ENCODE measurements at places on chromosomes 7 and 10.

DNA sequence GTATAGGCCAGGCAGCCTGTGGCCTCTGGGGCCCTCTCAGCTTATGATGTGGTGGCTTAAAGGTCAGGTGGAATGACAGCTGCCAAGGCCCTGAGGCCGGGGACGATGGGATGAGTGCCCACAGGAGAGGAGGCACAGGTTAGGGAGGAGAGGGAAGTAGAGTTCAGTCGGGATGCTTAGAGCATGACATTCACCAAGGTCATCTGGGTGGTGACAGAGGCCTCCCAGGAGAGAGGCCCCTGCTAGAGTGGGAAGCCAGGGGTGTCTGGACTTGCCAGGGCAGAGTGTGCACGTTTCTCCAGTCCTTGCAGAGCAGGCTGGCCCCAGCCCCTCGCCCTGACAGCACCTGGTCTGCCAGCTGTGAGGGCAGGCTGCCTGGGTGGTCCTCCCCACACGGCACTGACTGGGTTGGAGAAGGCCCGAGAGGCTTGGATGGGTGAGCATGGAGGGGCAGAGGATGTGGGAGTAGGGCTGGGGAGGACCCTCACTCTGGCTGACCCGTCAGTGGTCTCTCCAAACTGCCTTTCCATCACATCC lies 1.5 kb downstream of the CALHM1 start:
- no peaks in the 10 kb centered on the region for H3K36me3 ChIP-seq
- H3K27me3 ChIP-seq = no peaks in the 10 kb centered on the region
- no peak for DNase-seq

GRCh38 chr7:102814025-102814471 lies 65.2 kb downstream of the FAM185A start:
- H3K36me3 ChIP-seq = no peaks in the 10 kb centered on the region
- H3K27ac ChIP-seq = no peak overlapping the region
- H3K4me3 ChIP-seq = no peak overlapping the region
- peaks cover 5% of the 10 kb centered on the region for H3K4me1 ChIP-seq
- peak; percentile 52 for DNase-seq
- no peaks in the 10 kb centered on the region for H3K27me3 ChIP-seq

- H3K4me3 ChIP-seq = no peak overlapping the region
- no peak overlapping the region for H3K27ac ChIP-seq
- no peaks in the 10 kb centered on the region for H3K36me3 ChIP-seq
- no peaks in the 10 kb centered on the region for H3K27me3 ChIP-seq
- no peak for DNase-seq
Observed at GRCh38 chr7:26988836-26989374, 106.9 kb downstream of the HOXA1 start.

DNA sequence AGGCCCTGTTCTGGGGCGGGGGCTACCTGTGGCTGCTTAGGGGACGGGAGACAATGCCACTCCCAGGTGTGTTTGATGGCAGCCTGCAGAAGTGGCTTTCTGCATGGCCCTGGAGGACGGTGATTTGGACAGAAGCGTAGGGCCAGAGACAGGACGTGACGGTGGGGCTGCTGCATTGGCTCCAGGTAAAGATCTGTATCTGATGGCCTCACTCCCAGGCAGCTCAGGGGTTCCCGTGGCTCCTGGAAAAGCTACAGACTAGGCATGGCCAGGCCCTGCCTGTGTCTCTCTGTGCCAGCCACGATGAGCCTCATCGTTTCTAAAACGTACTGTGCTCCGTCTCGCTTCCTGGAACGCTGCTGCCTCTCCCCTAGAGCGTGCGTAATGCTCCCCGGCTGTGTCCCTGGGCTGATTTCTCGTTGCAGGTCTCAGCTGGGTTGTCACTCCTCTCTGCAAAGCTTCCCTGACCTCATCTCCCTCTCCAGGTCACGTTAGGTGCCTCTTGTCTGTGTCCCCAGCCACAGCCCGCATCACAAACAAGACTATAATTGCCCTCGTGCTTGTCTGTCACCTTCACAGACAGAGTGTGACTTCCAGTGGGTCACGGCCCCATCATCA lies 12.6 kb downstream of the GTF2IRD1 start:
- H3K4me1 ChIP-seq = peaks cover 7% of the 10 kb centered on the region
- H3K27ac ChIP-seq = no peak overlapping the region
- H3K4me3 ChIP-seq = no peak overlapping the region

DNA sequence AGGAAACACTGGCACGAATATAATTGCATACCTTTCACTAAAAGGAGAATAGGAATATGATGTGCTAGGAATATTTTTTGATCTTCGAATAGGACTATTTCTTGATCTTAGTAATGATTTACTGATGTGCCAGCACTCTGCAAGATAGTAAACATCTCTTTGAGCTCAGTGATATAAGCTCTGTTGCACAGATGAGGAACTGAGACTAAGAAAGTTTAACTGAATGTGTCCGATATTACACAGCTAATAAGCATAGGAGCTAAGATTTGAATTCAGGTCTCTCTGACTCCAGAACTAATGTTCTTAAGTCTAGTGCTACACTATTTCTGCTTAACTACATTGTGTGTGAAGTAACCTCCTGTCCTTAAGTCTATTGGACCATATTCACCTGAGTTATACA lies 98.4 kb upstream of the PTPRZ1 start:
- no peak overlapping the region for H3K27ac ChIP-seq
- H3K4me1 ChIP-seq = no peaks in the 10 kb centered on the region
- H3K27me3 ChIP-seq = no peaks in the 10 kb centered on the region

DNA sequence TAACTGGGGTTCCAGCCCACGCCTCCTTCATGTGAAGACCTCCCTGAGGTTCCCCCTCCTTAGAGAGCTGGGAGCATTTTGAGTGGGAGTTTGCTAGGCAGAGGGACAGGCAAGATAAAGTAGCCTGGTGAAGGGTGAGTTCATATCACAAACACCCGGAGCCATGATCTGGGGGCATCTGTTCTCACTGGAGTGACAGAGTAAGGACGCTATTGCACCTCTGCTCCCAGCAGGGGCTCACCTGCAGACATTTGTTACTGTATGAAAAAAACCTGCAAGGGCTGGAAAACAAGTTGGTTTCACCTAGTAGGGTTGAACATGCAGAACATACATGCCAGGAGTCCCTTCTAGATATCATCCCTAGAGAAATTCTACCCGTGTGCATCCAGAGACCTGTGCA lies 88.4 kb downstream of the CARD11 start:
- no peak for DNase-seq
- H3K4me1 ChIP-seq = peaks cover 34% of the 10 kb centered on the region
- H3K36me3 ChIP-seq = peaks cover 73% of the 10 kb centered on the region
- H3K27me3 ChIP-seq = no peaks in the 10 kb centered on the region

GRCh38 chr7:137302081-137302480 lies 41.5 kb downstream of the PTN start:
- H3K27ac ChIP-seq = no peak overlapping the region
- DNase-seq = no peak
- no peaks in the 10 kb centered on the region for H3K36me3 ChIP-seq
- H3K4me1 ChIP-seq = no peaks in the 10 kb centered on the region

GRCh38 chr10:21135023-21135931 lies 238.2 kb upstream of the NEBL start:
- H3K27ac ChIP-seq = no peak overlapping the region
- H3K36me3 ChIP-seq = no peaks in the 10 kb centered on the region
- H3K27me3 ChIP-seq = no peaks in the 10 kb centered on the region

DNA sequence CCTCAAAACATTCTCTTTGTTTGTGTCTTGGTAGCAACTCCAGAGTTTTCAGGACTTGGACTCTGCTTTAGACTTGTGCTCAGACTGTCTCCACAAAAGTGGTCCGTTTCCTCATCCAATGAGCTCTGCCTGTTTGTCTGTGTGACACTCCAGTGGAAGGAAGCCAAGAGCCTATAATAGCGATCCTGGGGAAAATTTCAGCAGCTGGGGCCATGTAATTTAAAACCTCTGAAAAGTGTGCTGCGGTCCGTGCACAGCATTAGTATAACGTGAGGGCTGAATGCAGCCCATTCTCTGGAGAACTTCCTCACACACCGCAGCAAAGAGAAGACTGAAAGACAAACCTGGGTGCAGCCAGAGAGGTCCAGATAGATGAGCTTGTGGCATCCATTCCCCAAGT lies at the start of gene LRRC17:
Gene LRRC17, plus strand, starts transcription at position 259 of the 400 bp plus-strand sequence. CDS start 20,914 bp downstream, outside the sequence.
- H3K36me3 ChIP-seq = no peaks in the 10 kb centered on the region
- H3K27ac ChIP-seq = no peak within 1 kb of the TSS
- H3K4me3 ChIP-seq = no peak within 1 kb of the TSS
- H3K27me3 ChIP-seq = no peaks in the 10 kb centered on the region

DNA sequence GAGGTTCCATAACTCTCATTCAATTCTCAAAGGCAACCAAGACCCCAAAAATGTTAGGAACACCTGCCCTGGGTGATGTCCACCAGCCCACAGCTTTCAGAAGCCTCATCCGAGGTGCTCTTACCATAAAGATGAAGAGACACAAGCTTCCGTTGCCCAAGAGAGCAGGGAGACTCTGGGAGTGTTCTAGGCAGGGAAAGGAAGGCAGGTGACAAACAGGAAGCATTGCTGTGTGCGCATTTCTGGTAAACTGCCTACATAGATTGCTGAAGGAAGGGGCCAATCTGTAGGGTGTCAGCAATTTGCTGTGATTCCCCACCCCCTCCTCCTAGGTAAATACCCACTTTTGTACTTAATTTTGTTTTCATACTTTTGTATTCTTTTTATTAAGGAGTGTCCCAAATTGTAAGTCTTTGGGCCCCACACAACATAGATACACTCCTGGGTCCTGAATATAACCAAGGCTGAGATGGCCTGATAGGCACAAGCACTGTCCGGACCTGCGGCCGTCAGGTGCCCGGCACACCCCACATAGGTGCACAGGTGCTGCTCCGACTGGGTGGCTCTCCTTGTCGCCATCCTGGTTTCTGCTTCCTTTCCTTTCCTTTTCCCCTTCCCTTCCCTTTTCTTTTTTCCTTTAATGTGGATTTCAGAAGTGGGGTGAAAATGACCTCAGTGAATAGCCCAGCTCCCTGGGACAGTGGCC lies 51.4 kb upstream of the SMNDC1 start:
- peak overlapping the region; percentile 81 for H3K4me3 ChIP-seq
- H3K36me3 ChIP-seq = no peaks in the 10 kb centered on the region
- H3K4me1 ChIP-seq = peaks cover 46% of the 10 kb centered on the region
- H3K27me3 ChIP-seq = no peaks in the 10 kb centered on the region
- H3K27ac ChIP-seq = peak overlapping the region; percentile 70
- DNase-seq = no peak

GRCh38 chr10:59825932-59826331 lies 72.7 kb upstream of the MRLN start:
- no peaks in the 10 kb centered on the region for H3K27me3 ChIP-seq
- H3K4me1 ChIP-seq = no peaks in the 10 kb centered on the region
- peaks cover 19% of the 10 kb centered on the region for H3K36me3 ChIP-seq
- H3K4me3 ChIP-seq = no peak overlapping the region

- H3K36me3 ChIP-seq = no peaks in the 10 kb centered on the region
- H3K4me3 ChIP-seq = no peak overlapping the region
- no peak for DNase-seq
- H3K4me1 ChIP-seq = no peaks in the 10 kb centered on the region
- no peaks in the 10 kb centered on the region for H3K27me3 ChIP-seq
- no peak overlapping the region for H3K27ac ChIP-seq
Observed at GRCh38 chr7:158052381-158053060, 535.1 kb downstream of the PTPRN2 start.

- no peak overlapping the region for H3K4me3 ChIP-seq
- H3K36me3 ChIP-seq = no peaks in the 10 kb centered on the region
- no peak overlapping the region for H3K27ac ChIP-seq
- DNase-seq = no peak
- H3K27me3 ChIP-seq = no peaks in the 10 kb centered on the region
- no peaks in the 10 kb centered on the region for H3K4me1 ChIP-seq
Observed at GRCh38 chr7:70597066-70597465, 534.9 kb upstream of the GALNT17 start.

GRCh38 chr7:3073763-3074458 lies 30.2 kb upstream of the CARD11 start:
- no peak overlapping the region for H3K27ac ChIP-seq
- H3K36me3 ChIP-seq = no peaks in the 10 kb centered on the region
- H3K27me3 ChIP-seq = no peaks in the 10 kb centered on the region
- H3K4me3 ChIP-seq = no peak overlapping the region

DNA sequence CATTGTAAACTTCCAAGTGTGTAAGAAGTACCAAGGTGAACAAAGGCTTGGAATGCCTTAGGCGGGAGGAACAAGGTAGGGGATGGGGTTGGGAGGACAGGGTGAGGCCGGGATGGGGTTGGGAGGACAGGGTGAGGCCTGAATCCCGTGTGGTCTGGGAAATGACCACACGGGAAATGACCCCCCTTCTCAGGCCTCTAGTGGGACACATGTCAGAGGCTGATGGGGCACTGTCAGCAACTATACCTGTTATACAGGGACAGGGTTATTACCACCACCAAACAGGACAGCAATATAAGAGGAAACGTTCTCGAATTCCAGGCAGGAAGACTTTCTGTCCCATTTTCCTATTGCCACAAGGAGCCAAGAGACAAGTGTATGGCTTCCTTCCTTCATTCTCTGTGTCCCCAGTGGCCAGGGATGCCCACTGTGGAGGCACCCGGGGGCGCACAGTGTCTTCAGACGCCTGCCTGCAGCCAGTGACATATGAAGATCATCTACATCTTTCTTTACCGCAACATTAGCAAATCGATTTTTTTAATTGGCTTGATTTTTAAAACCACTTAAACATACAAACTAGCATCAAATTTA lies 1.3 kb downstream of the MKI67 start:
- peak overlapping the region; percentile 93 for H3K4me3 ChIP-seq
- H3K36me3 ChIP-seq = no peaks in the 10 kb centered on the region
- peak overlapping the region; percentile 26 for H3K27ac ChIP-seq
- DNase-seq = peak; percentile 19
- H3K27me3 ChIP-seq = no peaks in the 10 kb centered on the region

DNA sequence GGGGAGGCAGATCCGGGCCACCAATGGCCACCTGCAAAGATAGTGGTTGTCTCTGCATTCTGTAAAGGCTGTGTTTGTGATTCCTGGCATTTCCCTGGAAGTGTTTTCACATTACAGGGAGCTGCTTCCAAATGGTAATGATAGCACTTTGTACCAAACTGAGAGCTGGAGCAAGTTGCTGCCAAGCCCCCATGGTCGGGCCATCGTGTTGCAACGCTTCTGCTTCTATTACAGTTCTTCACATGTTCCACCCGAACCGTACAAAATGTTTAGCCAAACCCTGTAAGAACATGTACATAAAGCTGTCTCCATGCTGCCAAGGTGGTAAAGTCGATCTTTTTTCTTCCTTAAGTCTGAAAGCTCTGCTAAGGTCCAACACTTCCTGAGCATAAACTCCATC lies 397.7 kb upstream of the NFE2L3 start:
- H3K27ac ChIP-seq = no peak overlapping the region
- no peaks in the 10 kb centered on the region for H3K36me3 ChIP-seq
- DNase-seq = no peak
- no peaks in the 10 kb centered on the region for H3K4me1 ChIP-seq
- peaks cover 2% of the 10 kb centered on the region for H3K27me3 ChIP-seq

DNA sequence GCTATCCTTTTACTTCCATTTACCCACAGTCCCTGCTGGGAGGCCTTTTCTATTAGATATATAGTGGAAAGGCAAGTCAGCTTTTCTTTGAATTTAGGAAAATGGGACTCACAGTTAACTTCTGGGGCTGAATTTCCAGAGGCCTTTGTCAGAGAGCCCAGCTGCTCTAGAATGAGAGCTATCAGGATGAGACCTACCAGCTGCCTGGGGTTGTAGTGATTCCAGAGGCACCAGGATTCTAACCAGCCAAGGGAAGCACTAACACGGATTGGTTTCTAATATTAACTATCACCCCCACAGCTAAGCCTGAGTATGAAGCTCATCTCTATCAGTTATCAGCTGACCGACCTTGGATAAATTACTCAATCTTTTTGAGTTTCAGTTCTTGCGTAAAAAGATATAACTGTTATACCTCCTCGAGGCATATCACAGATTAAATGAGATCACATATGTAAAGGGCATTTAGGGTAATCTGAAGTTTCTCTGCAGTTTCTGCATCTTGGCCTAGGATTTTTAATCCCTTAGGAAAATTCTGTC lies 56.6 kb upstream of the CALD1 start:
- no peak overlapping the region for H3K4me3 ChIP-seq
- H3K36me3 ChIP-seq = no peaks in the 10 kb centered on the region
- no peak overlapping the region for H3K27ac ChIP-seq
- no peak for DNase-seq
- no peaks in the 10 kb centered on the region for H3K27me3 ChIP-seq
